ENCODE measurements at places on chromosomes 7 and 10.

DNA sequence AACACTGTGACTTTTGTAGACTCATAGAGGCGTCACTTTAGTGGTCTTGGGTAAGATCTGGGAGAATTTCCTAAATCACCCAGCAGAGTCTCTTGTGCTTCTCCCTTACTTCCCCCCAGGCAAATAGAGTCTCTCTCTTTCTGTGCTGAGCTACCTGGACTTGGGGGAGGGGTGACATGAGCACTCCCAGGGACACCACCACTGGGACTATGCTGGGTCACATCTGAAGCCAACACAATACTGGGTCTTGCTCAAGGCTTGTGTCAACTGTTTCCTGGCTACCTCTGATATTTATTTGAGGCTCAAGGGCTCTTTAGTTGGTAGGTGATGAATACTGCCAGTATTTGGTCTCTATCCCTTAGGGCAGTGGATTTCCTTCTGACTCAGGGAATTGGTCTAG lies 214.6 kb upstream of the TPK1 start:
- no peak for DNase-seq

DNA sequence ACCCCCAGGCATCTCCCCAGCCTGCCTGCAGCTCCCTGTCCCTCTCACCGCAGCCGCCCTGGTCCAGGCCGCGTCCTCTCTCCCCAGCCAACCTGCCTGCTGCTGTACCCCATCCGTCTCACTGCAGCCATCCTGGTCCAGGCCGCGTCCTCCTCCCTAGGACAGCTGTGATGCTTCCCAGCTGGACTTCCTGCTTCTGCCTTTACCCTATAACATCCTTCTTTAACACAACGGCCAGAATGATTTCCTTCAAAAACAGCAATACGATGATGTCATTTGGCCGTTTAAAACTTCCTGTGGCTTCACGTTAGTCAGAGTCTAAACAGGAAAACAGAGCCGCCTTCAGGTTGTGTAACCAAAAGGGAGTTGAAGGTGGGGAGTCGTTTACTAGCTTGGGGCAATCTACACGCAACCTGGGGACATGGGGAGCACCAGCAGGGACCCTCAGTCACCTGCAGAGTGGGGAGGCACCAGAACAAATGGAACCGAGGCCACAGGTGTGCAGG lies 32.2 kb upstream of the ZFAND2A start:
- DNase-seq: peak; percentile 42

DNA sequence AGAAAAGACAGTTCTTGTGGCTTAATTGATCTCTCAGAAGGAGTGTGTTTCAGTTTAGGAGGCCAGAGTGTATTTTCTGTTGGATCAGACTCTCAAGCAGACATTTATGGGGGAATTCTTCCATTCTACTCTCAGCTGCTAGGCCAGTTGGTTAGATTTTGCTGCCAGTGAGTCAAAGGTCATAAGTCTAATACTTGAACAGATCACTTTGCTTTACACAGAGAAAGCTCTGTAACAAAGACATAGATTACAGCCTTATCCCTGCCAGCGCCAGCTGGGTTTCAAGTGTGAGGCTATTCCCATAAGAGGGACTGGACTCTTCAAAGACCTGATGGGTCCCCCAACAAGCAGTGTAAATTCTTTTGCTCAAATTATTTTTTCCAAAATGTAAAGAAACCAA lies 145.6 kb upstream of the SEMA3C start:
- DNase-seq: no peak

DNA sequence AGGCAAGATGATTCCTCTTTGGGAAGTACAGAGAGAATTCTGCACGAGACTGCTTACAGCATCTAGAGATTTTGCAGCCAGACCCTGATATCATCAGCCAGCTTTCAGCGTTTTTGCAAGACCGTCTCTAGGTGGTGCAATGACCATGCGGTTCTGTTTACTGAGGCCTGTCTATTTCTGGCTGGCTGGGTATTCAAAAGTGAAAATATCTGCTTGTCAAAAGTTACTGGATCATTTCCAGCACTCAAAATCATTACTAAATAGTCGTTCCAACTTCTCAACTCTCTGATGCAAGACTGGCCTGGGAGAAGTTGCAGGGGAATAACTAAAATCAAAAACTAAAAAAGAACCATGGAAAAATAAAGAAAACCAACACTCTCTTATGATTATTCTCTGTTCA lies 240.1 kb downstream of the ELMO1 start:
- peak; percentile 15 for DNase-seq

GRCh38 chr10:12958546-12959110 lies 42.9 kb downstream of the CCDC3 start:
- no peak for DNase-seq

DNA sequence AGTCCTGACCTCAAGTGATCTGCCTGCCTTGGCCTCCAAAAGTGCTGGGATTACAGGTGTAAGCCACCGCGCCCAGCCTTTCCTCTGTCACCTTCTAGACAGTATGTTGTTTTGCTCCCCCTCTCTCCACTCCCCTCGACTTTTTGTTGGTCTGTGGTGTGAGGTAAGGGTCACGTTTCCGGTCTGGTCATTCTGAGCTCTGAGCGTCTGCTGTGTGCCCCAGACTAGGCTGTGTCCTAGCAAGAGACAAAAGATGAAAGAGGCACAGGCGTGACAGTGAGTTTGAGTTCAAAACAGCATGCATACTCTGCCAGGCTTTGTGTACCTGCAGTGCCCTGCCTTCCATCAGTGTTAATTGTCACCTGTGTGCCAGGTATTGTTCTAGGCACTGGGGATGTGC lies 87.4 kb upstream of the PPIF start:
- no peak for DNase-seq

DNA sequence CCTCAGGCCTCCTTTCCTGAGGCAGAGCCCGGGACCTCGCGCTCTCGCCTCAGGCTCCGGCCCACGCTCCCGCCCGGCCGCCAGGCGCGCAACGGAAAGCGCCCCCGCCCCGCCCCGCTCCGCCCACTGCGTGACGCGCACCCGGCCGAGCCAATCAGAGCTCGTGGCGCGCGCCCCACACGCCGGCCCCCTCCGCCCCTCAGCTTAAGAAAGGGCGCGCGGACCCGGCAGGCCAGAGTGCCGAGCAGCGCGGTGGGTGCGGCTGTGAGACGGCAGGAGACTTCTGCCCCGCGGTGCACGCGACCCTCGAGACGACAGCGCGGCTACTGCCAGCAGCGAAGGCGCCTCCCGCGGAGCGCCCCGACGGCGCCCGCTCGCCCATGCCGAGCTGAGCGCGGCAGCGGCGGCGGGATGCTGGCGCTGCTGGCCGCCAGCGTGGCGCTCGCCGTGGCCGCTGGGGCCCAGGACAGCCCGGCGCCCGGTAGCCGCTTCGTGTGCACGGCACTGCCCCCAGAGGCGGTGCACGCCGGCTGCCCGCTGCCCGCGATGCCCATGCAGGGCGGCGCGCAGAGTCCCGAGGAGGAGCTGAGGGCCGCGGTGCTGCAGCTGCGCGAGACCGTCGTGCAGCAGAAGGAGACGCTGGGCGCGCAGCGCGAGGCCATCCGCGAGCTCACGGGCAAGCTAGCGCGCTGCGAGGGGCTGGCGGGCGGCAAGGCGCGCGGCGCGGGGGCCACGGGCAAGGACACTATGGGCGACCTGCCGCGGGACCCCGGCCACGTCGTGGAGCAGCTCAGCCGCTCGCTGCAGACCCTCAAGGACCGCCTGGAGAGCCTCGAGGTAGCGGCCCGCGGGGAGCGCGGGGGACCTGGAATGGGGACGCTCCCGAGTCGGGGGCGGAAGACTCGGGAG lies at the start of gene NPTX2:
Gene NPTX2, plus strand, starts transcription at position 235 of the 909 bp plus-strand sequence. Its CDS starts 177 bp downstream, at position 412.
- DNase-seq: no peak

DNA sequence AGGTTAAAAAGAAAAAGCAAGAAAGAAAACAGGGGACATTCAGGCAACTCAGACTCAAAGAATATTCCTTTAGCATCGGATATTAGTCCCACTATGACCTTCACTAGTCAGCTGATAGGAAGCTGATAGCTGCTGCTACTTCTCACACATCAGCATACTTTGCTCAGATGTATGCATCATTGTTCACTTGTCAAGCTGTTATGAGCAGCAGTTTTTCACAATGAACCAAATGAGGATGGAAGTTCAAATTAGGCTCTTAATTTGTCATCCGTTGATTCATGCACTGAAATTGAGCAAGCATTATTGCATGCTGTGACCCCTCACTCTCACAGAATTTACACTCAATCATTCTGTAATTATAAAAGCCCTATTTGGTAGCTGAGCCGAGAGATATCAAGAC lies 257.7 kb downstream of the SNX13 start:
- no peak for DNase-seq

- no peak for DNase-seq
Measured at GRCh38 chr7:50662996-50663395, 97.8 kb upstream of the DDC start.

GRCh38 chr10:118516716-118517115 lies 78.7 kb downstream of the PRLHR start:
- DNase-seq: no peak

DNA sequence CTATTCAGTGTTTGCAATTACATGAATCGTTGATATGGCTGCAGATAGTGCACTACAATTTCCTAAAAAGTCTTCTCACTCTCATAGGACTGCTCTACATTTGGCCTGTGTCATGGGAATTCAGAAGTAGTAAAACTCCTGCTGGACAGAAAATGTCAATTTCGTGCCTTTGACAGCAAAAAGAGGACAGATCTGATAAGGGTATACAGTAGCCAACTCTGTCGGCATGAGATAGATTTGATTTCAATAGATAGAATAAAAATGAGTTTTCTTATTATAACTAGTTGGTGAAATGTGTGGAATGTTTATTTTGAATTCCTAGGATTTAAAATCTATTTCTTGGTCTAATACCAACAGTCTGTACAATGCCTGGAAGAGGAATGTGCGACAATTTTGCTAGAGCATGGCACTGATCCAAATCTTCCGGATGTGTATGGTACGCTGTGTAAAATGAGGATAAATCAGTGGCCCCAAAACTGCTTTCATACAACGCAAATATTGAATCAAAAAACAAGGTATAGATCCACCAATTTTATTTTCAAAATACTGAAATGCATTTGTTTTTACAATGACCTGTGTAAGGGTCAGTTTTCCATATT lies 133.5 kb upstream of the CDK13 start:
- DNase-seq: no peak

DNA sequence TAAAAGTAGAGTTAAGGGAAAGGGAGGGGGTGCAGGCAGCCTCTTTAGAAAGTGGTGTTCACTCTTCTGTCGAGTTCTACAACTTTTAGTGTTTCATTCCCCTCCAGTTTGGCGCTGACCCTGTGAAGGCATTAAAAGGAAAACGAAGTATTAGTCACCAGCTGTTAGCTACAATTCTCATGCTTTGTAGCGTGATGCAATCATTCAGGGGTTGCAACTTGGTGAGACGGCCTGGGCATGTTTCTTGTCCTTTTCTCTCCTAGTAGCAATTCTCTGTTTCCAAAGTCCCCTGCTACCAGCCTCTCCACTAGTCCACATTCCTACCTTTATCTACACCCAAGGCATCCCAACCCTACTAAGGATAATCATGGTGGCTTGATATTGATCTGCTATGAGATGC lies 33.7 kb upstream of the DGKI start:
- peak; percentile 84 for DNase-seq

DNA sequence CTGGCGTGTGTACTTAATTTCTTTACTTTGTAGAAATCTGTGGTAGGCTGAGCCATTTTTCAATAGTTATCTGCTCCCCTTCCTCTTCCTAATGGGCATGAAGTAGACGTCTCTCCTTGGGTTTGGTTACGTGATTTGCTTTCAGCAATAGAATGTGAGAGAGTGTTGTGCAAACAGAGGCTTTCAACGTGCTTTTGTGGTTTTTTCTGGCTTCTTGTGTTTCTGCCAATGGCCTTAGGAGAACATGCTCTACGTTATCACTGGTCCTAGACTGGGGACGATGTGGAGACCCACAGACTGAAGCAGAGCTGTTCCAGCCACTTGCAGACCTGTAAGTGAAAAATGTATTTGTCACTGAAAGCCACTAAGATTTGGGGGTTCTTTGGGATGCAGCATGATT lies 107.2 kb upstream of the NPTX2 start:
- DNase-seq: peak; percentile 3

GRCh38 chr7:130207033-130207432 lies 627 bp upstream of the SSMEM1 start:
- no peak for DNase-seq

DNA sequence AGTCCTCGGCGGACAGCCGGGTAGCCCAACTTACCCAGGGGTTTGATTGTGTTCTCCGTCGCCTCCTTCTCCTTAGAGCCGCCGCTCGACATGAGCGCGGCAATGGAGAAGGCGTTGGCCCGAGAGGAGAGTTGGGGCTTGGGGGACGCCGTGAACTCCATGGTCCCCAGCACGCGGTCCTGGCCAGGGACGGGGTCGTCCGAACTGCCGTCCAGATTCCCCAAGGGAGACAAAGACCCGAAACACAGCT lies 515 bp downstream of the TBX20 start:
- no peak for DNase-seq

- DNase-seq: no peak
Measured at GRCh38 chr10:91115618-91116390, 104.7 kb upstream of the PCGF5 start.

DNA sequence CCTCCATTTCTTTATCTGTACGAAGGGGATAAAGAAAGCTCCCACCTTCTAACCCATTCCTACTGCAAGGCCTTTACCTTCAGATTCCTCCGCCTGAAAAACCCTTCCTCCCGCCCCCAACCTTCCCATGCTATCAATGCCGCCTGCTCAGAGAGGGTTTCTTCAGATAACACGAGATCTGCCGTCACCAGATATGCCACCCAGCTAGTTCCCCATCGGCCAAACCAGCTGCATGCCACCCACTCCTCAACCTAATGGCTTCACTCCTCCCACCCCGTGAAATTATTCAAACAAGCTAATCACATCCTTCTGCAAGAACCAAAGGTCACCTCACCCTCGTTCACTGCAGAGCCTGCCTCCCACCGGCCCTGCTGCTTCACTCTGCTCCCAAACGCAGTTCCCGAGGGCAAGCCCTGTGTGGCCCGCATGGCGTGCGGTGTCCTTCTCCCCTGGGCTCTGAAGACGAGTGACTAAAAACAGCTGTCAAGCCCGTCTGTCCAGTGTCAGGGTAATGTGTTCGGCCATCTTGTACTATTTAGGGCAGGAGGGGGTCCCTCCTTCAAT lies 46.8 kb upstream of the TMEM213 start:
- DNase-seq: no peak

GRCh38 chr10:67095531-67095930 lies 169.7 kb downstream of the LRRTM3 start:
- DNase-seq: no peak

GRCh38 chr7:149642589-149642988 lies 130.8 kb downstream of the ZNF467 start:
- DNase-seq: no peak

- DNase-seq: no peak
Measured at GRCh38 chr7:43480581-43480980, 102.3 kb upstream of the STK17A start.

DNA sequence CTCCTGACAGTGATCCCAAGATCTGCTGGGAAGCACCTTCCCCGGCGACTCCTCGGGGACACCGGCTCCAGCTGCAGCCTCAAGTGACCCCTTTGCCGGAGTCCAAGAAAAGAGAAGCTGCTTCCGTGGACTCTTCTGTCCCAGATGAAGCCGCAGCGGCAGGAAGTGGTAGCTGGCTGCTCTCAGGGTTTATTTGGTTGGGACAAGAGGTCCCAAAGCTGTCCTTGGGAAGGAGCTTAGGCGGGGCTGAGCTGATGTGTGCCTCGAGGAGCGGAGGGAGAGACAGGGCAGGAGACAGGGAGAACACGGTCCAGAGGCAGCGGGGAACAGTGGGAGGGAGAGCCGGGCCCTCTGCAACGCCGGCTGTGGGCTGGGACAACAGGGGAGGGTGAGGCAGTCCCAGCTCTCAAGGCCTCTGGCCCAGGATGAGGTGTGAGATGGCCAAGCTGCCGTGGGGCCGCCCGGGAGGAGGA lies 13.1 kb upstream of the FAM20C start:
- no peak for DNase-seq

GRCh38 chr10:96456296-96456840 lies 57.4 kb downstream of the TLL2 start:
- no peak for DNase-seq

GRCh38 chr7:143484119-143484518 lies 6.4 kb downstream of the TAS2R41 start:
- no peak for DNase-seq

Measured in GM04503 (cell line).